Psoas muscle (tissue), 8 donors: ENCODE measurements at places on chromosomes 12 and 14. TPM values are rescaled to one million over a fixed set of nuclear protein-coding genes. Genes with fewer than 3 reads are reported as not detected.
A peak's percentile ranks its signal among the peaks of the same experiment; 100 is the strongest.

DNA sequence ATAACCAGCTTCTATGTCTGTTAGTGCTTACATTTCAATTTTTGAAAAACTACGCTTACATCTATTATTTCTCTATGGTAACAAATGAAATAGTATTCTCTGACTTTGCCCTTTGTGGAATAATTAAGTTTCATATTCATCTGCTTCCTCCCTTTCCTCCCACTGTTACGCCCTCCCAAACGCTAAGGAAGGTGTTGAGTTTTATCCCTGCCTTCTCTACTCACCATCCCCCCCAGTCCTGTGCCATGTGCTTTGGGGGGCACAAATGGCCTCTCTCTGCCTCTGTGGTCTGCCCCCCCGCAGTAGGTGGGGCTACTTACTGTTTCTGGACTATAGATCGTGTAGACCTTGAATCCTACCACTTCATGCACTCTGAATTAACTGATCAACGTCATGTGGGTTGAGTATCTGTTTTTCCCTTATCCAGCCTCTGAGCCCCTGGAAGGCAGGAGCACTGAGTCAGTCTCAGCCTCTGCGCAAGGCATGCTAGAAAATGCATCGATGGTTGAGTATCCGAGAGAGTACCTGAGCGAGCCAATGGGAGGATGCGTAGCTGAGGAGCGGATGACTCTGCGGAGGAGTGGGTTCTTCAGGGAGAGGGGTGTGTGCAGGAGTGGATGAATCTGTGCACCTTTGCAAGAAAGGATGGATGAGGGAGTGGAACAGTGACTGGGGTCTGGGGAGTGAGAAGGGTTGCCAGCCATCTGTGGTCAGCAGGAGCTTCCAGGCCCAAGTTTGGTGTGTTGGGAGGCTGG is 114.5 kb upstream of the RTL1 start:
- no peak for DNase-seq

DNA sequence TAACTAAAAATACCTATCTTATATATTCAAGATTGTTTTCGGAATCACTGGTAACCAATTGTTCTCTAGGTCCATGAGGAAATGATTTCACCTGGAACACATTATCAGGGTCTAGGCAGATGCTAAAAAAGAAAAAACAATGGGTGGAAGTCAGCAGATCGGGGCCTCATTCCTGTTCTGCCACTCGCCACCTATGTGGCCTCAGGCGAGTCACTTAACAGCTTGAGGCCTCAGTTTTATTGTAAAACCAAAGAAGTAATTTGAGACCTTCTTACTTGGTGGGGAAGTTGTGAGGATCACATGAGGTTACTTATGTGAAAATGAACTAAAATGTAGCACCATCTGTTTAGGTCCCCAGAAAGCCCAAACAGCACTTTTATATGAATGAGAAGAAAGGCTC is 6.2 kb upstream of the RNASE10 start:
- DNase-seq: no peak

DNA sequence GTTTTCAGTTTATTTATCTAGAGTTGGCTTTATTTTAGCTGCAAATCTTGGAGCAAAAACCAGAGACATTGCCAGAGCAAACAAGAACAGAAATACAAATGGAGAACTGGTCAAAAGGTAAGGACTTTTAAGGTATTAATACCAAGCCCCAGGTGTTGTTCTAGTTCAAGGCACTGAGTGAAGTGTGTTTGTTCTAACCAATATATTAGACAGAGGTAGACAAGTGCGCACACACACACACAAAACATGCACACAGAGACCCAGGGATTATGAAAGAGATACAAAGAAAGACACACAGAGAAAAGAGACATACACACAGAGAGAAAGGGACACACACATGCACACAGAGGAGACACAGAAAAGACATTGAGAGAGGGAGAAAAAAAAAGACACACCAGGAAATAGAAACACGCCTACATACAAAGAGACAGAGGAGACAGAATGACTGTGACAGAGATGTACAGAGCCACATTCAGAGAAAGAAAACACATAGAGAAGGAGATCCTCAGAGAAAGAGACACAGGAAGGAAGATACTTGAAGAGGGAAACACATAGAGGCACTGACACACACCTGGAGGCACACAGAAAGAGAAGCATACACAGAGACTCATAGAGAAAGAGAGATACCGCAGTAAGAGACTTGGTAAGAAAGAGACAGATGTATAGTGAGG is 50.2 kb downstream of the MIPOL1 start:
- DNase-seq: no peak

GRCh38 chr12:51023625-51024382 is 2.4 kb downstream of the SLC11A2 start:
- no peak for DNase-seq

DNA sequence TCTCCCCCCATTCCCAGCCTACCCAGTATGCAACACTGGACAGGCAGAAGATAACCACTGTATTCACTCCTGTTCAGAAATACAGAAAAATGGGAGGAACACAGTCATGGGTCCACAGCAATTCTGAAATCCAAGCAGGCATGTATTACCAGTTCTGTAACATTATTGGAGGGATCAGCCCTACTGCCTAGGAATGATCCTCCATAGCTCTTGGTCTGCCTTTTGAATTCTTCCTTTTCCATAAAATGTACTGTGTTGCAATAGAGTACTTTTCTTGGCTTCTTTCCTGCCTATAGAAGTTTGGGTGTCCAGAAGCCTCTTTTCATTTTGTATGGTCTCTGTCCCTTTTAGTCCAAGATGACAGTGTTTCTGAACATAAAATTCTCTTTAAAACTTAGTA is 46.5 kb downstream of the SPATS2 start:
- no peak for DNase-seq

DNA sequence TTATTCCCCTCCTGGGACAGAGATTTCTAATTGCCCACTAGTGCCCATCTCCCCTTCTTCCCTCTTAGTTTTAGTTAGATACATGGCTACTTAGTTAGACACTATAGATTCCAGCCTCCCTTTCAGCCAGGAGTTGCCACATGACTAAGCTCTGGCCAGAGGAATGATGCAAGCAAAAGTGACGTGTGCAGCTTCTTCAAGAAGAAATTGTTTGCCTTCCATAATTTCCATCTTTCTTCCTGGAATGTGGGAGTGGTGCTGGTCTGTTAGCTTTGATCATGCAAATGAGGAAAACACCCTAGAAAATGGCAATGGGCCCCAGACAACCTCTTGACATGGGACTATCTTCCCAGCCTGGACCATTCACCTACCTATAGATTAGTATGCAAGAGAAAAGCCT is 21.4 kb downstream of the CCDC177 start:
- DNase-seq: no peak

- no peak for DNase-seq
Observed at GRCh38 chr14:104339361-104339760, 201.0 kb downstream of the KIF26A start.

- no peak for DNase-seq
Observed at GRCh38 chr12:38691164-38691563, 214.2 kb downstream of the CPNE8 start.

GRCh38 chr14:102487204-102487577 is 22.4 kb downstream of the ANKRD9 start:
- no peak for DNase-seq

GRCh38 chr12:39451977-39452376 is 9.1 kb upstream of the KIF21A start:
- DNase-seq: no peak

DNA sequence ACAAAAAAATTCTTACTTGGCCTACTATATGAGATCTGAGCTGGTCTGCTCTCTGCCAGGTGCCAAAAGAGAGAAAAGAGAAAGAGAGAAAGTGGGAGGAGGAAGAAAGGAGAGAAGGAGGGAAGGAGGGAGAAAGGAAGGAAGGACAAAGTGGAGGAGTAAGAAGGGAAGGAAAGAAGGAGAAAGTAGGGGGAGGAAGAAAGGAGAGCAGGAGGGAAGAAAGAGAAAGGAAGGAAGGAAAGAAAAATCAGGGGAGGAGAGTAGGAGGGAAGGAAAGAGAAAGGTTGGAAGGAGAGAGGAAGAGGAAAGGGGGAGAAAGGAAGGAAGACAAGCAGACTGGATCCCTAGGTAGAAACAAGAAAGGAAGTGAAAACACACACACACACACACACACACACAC is 96.8 kb downstream of the RPS29 start:
- no peak for DNase-seq

- DNase-seq: no peak
Observed at GRCh38 chr14:74621556-74621955, 9.5 kb upstream of the LTBP2 start.

GRCh38 chr12:128930606-128931005 is 77.3 kb downstream of the GLT1D1 start:
- DNase-seq: no peak

GRCh38 chr12:38905480-38906351 is at the start of gene CPNE8:
CPNE8 (minus strand) TSS chr12:38905591; CDS start chr12:38905534, 57 bp downstream.
- peak; percentile 88 for DNase-seq

DNA sequence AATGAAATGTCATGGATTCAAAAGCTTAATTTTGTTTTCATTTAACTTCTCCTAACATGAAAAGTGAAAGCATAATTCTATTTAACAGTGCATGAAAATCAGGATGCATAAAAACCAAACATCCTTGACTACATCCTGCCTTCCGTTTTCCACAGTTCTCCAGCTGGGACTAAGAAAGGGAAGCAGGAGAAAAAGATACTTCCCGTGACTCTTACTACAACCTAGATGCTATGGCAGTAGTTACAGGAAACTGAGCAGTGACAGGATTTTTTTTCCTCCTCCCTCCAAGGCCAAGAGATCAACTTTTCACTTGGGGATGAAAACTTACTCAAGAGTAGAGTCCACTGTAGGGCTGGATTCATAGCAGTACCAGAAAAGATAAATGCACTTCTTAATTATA is 2.6 kb downstream of the EXOC5 start:
- DNase-seq: no peak

GRCh38 chr14:23115039-23115731 is 3.9 kb downstream of the CEBPE start:
- peak; percentile 52 for DNase-seq

DNA sequence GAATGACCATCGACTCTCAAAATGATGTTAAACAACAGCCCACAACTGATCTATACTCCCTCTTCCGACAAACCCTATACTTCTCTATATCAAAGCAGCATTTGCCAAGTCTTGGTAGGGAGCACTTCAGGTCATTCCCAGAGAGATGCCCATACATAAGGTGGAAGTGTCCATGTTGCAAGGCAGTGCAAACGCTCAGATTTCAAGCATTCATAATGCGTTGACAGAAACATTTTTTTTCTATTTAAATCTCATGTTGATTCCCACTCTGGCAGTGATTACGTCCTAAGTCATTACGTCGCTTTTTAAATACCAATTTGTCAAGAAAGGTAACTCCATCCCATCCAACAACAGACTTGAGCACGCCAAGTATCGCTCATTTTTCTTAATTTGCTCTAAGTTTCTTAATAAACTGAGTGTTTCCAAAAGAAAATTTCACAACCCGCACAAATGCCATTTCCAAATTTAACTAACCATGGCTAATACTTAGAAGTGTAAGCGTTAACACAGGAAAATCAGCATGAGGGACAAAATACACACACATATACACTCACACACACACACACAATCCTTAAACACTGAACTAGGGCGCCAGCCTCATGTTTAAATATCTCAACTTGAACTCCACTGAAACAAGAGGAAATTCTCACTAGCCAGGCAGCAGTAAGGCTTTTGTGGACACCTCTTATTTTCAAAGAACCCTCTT is 1.1 kb downstream of the GXYLT1 start:
- DNase-seq: no peak

DNA sequence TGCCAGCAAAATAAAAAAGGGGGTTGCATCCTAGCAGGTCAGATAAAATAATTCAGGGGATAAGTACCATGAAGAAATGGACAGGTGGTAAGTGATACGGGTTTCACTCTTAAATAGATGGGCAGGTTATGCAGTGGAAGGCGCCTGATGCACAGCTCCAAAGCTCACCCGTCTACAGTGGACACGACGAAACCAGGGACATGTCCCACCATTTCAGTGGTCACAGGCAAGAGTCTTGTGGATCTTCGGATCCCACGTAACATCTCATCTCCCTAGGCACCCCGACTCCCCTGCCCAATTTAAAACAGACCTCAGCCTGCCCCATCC is 60.5 kb downstream of the DDX51 start:
- no peak for DNase-seq

DNA sequence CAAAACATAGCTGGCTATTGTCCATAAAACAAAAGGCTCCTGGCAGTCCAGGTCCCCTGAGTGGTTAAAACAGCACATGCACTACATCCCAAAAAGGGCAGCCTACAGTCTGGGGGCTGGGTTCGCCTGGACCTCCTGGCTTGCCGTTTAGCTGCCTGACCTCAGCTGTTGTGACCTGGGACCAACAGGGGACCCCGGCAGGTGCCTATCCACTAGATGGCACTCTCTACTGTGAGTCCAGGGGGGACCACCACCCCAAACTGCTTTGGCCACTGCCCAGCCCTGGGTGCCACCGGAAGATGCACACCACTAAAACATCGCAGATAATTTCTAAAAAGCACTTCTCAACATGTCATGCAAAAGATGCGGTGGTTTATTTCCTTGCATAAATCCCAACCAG is 2.9 kb upstream of the RTL1 start:
- no peak for DNase-seq

- DNase-seq: no peak
Observed at GRCh38 chr14:34620115-34620514, 9.8 kb downstream of the SNX6 start.

- no peak for DNase-seq
Observed at GRCh38 chr12:47805417-47805816, 14.3 kb downstream of the HDAC7 start.

GRCh38 chr12:76687981-76688380 is 75.9 kb upstream of the ZDHHC17 start:
- DNase-seq: no peak

- no peak for DNase-seq
Observed at GRCh38 chr12:59700153-59700450, 104.3 kb downstream of the SLC16A7 start.

- no peak for DNase-seq
Observed at GRCh38 chr12:25682421-25682820, 129.3 kb upstream of the LMNTD1 start.

DNA sequence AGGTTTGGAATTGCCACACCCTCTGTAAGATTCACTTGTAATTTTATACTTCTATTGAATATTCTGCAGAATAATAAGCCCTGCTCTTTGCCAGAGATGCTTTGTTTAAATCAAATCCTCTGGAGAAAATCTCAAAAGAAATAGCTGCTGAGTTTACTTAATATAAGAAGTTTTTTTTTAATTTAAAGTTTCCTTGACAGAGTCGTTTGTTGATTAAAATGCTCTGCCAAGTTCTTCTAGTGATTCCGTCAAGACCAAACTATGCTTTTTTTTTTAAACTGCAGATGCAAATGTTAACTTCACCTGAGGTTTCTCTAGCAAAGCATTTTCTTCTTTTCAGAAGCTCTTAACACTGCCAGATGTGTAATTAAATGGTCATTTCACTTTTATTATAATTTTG is 13.4 kb upstream of the NAV3 start:
- DNase-seq: no peak

The CD69 gene
- total RNA-seq: 0.82 TPM

The RTL1 gene
- not detected for total RNA-seq

The KRT6B gene
- not detected for total RNA-seq

The PLEKHA5 gene
- total RNA-seq: 1.4 TPM

The KRT3 gene
- total RNA-seq: not detected

The PAX9 gene
- 0.84 TPM for total RNA-seq

The KRT79 gene
- total RNA-seq: not detected

The ZDHHC17 gene
- 22.7 TPM for total RNA-seq

The REP15 gene
- 0.39 TPM for total RNA-seq
